ENCODE measurements at places on chromosomes 12 and 14. TPM values are rescaled to one million over a fixed set of nuclear protein-coding genes. Genes with fewer than 3 reads are reported as not detected.

DNA sequence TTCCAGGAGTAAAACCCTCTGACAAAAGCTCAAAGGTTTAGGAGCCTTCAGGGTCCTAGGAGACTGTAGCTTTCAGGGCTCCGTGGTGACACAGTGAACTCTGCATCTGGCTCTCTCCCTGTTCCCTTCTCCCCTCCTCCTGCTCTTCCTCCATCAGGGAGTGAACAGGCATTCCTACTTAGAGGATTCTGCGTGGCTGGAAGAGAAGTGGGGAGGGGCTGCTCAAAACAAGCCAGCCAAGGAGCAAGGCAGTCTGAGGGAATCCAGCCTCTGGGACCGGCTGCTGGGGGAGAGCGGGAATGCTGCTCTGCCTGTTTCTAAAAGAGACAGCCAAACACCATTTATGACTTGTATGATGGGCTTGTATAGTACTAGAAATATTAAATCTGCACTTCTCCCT is 49.5 kb downstream of the RBMS2 start:
- peak; percentile 36 for DNase-seq

The SIX4 gene
- total RNA-seq, result 25.0 TPM

DNA sequence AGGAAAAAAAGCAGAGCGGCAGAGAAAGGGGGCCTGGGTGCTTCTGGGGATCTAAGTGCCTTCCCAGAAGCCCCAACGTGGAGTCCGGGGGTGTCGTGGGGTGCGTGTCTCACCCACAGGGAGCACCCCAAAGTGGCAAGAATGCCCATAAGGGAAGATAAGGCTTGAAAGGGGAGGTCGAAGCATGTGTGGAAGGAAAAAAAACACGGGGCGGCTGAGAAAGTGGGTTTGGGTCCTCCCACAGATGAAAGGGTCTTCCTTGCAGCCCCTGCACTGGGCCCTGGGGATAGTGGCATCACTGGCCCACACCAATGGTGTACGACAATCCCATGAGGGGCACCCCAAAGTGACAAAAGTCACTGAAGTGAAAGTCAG is 275.5 kb downstream of the ALG10 start:
- no peak for DNase-seq

The TEX22 gene
- total RNA-seq, result 2.5 TPM

DNA sequence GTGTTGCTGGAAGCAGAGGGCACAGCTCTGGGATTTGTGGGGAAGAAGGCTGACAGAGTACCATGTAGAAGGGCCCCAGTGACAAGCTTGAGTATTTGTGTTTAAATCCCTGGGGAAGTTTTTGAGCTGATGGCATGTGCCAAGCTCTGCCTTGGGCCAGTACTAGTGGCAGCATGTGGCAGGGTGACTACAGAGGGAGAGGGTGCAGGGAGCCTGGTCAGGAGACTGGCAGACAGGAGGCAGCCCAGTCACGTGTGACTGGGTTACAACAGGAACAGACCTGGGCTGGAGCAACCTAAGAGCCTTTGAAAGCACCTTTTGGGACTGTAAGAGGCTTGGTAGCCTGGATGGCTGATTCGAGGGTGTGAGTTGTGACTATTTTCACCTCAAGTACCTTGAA is 112.1 kb downstream of the TSPAN9 start:
- no peak for DNase-seq

The CD163L1 gene
- 0.18 TPM for total RNA-seq

The IFNG-AS1 gene
- 0.07 TPM for total RNA-seq

The TSHR gene
- total RNA-seq, result 0.32 TPM

DNA sequence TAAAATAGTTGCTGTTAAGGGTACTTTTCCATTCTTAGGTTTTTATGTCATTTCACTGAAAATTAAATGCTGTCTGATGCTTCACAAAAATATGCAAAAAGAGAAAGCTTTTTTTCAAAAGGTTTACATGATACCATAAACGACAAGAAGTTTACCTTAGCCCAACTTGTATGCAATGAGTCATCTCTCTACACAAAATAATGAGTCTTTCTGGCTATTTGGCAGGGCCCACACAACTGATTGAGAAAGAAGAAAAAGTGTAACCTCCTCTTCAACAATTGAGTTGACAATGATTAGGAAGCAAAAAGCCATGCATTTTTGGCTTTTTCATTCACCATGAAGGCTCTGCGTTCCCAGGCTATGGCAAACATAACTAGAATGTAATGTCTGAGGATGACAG is 165.4 kb upstream of the CPNE8 start:
- no peak for DNase-seq

GRCh38 chr14:67986131-67986841 is 166.7 kb downstream of the RAD51B start:
- DNase-seq, result no peak
